Activated naive CD8-positive, alpha-beta T cell treated with anti-CD3 and anti-CD28 coated beads, Interleukin-2, amount 50 U/mL, for 16 hours (primary cell): ENCODE measurements at places on chromosomes 7 and 10.

DNA sequence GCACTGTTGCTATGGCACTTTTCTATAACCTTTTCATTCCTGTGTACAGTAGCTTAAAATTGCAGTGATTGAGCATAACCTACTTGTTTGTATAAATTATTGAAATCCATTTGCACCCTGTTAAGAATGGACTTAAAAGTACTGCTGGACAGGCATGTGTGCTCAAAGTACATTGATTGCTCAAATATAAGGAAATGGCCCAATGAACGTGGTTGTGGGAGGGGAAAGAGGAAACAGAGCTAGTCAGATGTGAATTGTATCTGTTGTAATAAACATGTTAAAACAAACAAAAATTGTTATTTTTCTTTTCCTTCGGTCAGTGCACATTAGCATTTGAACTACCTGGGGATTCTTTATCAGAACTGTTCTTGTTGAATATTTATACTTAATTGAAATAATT is 57.1 kb upstream of the BAMBI start:
- DNase-seq = no peak

DNA sequence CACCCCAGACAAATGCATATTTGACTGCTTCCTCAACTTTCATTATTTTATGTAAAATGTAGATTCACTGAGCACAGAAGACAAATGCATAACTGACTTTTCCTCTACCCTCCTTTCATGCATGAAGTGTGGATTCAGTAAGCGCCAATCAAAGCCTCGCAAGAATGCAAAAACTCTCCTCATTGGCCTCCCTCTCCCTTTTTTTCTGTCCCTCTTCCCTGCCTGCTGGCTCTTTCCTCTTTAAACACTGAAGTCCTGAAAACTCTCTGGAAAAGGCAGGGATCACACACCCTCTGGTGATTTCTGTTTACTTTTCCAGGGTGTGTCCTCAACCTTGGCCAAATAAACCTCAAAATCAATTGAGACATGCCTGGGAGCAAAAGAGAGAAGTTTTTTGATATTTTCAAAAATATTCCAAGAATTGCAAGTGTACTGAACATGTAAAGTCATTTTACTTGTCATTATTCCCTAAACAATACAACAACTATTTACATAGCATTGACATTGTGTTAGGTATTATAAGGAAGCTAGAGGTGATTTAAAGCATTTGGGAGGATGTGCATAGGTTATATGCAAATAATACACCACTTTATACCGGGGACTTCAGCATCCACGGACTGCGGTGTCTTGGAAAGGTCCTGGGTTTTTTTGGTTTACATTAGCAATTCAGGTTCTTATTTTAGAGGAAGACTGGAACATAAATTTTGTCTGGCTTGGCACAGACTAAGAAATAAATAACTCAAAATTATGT is 71.4 kb downstream of the SEC61G start:
- no peak for DNase-seq

DNA sequence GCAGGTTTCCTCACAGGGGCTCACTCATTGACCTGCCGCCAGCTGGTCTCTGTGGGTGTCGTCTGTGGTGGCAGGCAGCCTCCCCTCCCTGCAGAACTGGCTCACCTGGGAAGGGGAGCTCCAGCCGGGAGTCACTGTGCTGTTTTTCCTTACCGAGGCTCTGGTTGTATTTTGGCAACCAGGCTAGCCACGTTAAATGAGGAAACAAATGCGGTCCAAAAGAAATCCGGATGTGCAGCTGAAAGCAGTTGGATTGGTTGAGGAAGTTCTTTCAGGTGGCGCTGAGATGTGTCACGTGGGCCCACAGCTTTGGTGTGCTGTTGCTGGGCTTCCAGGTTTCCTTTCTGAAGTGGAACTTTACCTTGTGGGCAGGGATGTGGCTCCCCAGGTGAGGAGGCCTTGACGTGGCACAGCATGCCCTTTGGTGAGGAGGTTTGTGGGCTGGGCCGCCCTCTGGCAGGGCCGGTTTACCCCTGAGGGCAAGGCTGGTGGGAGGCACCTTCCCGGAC is 14.2 kb downstream of the MTURN start:
- DNase-seq = no peak

- DNase-seq = no peak
Measured at GRCh38 chr7:155928583-155928982, 116.3 kb upstream of the SHH start.

DNA sequence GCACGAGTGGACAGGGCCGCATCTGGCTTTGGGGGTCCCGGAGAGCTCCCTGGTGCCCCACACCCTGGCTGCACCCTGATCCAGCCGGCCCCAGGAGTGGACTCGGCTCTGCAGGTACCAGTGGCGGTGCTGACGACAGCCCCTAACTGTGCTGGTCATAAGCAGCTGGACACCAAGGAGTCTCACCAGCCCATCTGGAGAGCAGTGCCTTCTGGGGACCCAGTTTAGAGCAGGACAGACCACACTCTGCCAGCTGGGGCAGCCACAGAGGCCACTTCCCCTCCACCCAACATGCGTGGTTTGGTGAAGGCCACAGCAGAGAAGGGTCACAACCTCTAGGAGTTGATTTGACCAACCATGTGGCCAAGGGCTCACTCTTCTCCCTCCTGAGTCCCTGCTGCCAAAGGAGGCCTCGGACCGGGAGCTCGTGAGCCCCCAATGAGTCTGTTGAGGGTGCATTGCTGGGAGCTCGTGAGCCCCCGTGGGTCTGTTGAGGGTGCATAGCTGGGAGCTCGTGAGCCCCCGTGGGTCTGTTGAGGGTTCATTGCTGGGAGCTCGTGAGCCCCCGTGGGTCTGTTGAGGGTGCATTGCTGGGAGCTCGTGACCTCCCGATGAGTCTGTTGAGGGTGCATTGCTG is 16.0 kb upstream of the INPP5A start:
- DNase-seq = no peak
